ENCODE measurements at places on chromosomes 7 and 10. TPM values are rescaled to one million over a fixed set of nuclear protein-coding genes. Genes with fewer than 3 reads are reported as not detected.

- no peak for DNase-seq
Observed at GRCh38 chr7:101865031-101865430, 47.6 kb downstream of the CUX1 start.

DNA sequence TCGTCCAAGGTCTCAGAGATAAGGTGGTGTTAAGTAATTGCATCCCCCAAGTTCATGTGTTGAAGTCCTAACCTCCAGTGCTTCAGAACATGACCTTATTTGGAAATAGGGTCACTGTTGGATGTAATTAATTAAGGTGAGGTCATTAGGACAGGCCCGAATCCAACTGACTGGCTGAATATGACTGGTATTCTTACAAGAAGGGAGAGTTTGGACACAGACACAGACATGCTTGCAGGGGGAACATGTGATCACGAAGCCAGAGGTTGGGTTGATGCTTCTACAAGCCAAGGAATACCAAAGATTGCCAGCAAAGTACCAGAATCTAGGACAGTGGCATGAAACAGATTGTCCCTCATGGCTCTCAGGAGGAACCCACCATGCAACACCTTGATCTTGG is 173.5 kb upstream of the LYZL2 start:
- no peak for DNase-seq

GRCh38 chr7:128206747-128207500 is 34.2 kb upstream of the LEP start:
- no peak for DNase-seq

DNA sequence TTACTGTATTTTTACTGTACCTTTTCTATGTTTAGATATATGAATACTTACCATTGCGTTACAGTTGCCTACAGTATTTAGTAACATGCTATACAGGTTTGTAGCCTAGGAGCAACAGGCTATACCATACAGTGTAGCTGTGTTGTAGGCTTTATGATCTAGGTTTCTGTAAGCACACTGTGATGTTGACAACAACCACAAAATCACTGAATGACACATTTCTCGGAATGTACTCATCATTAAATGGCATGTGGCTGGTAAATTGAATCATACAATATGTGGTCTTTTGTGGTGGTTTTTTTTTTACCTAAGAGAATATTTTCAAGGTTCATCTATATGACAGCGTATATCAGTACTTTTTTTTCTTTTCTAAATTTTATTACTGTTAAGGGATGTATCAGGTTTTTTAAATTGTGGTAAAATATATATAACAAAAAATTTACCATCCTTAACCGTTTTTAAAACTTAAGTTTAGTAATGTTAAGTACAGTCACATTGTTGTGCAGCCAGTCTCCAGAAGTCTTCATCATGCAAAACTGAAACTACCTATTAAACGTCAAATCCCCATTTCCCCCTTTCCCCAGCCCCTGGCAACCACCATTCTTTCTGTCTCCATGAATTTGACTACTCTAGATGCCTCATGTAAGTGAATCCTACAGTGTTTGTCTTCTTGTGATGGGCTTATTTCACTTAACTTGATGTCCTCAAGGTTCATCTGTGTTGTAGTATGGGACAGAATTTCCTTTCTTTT is 21.5 kb downstream of the BTAF1 start:
- no peak for DNase-seq

DNA sequence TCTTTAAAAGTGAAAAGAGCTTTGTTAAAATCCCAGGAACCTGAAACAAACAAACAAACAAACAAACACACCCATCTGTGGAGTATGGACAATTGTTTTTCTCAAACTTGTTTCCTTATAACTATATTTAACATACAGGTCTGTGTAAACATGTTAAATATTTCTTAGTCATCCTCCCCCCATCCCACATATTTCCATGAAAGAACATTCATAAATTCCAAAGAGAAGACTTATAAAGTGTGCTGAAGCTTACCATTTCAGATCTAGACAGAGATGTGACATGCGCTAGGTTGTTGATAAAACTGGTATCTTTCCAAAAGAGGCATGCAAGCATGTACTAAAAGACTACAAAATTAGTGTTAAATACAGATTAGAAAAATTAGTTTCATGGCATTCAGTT is 6.5 kb downstream of the FKBP14 start:
- DNase-seq: no peak

DNA sequence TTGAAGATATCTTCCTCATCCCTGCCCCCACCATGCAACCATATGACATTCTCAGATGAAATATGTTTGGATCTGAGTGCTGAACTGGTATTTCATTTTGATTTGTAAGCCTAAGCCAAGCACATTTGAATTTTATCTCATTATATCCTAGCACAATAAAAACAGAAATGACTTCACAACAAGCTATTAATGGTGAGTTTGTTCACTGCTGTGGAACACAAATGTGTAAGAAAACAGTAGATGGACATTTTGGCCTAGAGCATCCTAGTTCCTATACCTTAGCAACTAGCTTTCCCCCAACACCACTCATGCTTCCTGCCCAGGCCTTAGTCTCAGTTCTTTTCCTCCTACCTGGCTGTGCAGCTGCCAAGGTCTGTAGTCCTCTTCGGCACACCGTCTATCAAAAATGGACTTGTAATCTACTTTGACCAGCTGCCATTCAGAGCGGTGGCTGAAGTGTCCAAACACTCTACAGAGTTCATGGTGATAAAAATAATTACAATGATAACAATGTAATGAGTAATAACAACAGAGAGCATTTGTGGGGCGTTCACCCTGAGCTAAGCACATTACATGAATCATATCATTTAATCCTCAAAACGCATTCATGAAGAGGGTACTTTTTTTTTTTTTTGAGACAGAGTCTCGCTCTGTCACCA is 491.9 kb downstream of the SORCS1 start:
- DNase-seq: no peak

- DNase-seq: no peak
Observed at GRCh38 chr10:22986771-22987542, 59.1 kb downstream of the ARMC3 start.

DNA sequence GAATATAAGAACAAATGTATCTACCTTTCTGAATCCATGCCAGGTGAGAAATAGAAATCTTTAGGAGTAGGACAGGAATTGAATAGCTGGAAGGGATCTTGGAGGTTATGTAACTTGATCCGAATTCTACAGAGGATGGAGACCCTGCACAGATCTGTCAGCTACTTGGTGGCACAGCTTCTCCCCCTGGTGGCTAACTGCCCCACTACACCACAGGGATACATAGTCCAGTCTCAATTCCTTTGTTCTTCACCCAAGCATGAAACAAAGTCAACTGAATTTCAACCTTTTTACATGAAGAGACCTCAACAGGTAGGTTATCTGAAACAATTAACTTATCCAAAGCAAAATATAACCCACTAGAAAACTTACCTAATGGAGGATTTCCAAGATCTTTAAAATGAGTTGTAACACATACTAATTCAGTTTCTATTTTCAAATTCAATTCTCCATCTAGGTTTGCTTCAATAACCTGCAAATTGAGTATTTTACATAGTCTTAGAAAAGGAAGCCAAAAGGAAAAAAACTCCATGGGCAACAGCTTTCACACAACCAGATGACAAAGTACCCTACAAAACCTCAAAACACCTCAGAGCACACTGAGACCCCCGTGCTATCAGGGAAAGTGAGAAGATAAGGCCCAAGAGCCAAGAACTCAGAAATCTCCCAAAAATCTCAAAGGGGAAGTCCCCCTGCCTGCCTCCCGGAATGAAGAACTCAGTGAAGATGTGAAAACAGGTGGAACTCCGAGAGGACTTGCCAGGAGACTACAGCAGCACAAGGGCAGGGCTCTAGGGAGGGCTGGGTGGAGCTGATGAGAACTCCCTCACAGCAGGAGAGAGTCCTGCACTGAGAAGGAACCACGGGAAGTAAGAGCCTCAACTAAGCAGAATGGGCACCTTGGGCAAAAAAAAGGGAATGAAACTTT is 10.3 kb downstream of the HUS1 start:
- no peak for DNase-seq

DNA sequence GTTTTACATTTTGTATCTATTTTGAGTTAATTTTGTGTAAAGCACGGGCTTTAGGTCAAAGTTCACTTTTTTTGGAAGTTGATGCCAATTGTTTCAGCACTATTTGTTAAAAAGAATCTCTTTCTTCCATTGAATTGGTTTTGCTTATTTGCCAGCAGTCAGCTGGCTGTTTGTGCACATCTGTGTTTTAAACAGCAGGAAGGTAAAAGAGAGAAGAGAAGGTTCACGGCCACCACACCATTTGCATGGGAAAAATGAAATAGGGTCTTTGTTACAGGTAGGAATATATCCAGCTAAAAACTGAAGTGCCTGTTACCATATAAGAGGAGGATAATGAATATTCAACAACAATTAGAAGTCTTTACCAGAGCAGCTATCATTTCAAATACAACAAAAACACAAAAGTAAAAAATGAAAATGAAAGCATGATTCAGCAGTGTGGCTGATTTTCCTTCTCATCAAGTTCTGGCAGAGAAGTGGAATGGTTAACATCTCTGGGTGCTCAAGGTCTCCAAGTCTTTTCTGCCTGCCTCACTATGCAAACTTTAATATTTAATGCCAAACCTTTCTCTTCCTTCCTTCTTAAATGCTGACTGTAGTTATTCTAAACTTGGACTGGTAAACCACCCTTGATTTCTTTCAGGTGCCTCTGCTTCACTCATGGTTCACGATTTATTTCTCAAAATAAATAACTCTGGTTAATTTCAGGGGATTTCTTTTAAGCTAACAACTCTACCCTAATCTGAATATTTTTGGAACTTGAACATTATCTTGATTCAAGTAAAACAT is 841.5 kb downstream of the GRM8 start:
- DNase-seq: no peak

DNA sequence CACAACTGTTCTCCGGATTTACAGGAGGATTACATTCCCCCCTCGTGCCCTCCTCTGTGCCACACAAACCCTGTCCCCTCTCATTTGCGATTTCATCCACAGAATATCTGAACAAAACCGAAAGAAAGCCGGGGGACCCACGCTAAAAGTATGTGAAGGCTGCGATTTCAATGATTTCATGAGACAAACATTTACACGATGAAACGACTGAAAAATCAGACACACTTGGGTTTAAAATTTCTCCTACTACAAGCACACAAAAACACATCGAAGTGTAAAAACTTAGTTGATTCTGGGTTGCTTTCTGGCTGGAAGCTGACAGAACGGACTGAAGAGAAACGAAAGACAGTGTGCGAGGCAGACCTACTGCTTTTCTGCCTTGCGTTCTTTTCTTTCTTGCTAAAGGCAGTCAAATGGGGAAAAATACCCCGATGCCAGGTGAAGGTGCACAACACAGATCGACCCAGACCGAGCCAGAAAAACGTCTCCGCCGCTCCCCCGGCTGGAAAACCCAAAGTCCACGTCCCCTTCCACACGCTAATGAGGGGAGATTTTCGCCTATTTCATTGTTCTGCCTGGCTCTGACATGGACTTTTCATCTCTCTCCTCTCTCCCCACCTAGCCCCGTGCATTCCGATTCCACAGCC is 1.2 kb downstream of the HIPK2 start:
- DNase-seq: no peak

GRCh38 chr7:3057066-3057420 is 13.4 kb upstream of the CARD11 start:
- no peak for DNase-seq

- no peak for DNase-seq
Observed at GRCh38 chr10:76632767-76633051, 1004.9 kb downstream of the KCNMA1 start.

DNA sequence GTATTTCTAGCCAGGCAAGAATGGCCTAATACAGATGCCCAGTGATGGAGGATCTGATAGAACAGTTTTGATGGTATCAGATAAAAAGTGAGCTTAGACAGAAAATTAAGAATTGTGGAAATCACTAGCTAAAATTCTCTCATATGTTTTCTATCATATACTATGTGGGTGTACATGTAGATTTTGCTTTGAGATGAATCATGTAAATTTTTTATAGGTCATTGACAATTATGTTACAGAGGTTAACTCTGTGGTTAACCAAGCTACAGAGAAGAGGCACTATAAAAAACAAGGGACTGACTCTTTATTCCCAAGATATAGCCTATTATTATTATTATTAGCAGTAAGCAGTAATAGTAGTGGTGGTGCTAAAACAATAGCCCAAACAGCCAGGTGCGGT is 156.5 kb downstream of the ITGA8 start:
- no peak for DNase-seq

DNA sequence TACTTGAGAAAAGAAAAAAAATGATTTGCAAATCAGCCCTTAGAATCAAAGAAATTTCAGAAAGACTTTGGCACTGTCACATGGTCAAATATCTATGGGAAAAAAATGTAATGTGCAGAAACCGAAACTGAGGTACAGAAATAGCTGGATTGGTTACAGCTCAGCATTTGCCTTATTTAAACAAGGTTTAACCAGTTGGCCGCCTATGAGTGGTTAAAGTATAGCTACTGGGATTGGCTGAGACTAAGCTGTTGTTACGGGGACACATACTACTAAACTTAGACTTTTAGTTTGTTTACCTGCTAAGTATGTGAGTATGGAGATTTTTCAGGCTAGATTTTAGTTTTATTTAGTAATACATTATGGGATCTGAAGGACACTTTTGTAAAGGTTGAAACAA is 38.6 kb downstream of the SFTPD start:
- no peak for DNase-seq

DNA sequence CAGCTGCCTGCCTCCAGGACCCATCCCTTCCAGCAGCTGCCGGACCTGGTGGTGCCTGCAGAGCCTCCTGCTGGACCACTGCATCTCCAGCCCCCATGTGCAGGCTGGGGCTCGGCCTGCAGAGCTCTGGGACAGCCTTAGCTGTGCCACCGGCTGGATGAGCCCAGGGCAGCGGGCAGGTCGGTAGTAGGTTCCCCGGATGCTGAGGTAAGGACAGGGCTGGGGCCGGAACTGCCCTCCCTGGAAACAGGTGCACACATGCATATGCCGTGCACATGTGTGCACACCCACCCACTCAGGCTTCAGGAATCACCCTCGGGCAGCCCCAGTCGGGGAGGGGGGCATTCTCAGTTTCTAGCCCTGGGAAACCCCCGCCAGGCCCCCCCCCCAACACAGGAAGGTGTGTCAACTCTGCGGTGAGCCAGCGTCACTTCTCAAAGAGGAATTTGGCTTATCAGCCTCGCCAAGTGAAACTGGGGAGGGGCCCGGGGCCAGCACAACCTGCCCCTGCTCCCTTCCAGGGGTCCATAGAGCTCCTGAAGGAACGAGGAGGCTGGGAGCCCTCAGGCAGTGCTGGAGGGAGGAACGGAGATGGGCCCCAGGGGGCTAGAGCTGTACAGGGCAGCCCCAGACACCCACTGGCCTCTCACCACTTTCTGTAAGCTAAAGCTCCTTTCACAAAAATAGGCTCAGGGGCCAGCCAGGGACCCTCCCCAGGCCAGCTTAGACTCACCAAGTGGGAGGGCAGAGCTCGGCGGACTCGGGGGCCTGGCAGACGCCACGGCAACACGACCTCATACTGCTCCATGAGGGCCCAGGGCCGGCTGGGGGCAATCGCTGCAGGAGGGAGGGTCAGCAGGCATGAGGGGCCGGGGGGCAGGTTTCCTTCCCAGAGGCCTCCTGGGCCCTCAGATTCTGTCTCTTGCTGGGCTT is 1.7 kb downstream of the ADAM8 start:
- DNase-seq: no peak

DNA sequence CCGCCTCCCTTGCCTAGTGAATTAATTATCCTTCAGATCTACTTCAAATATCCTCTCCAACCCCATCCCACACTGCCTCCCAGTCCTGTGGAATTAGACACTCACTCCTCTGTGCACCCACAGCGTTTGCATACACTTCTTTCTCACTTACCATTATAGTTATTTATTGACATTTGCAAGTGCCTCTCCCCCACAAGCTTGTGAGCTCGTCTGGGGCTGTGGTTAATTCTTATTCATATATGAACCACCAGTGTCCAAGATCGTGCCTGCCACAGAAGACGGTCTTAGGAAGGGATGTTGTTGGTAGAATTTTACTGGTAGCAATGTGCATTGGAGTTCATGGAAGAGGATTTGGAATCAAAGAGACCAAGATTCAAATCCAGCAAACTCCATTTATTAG is 68.1 kb upstream of the AOAH start:
- no peak for DNase-seq

CFAP58 gene
- total RNA-seq: 0.49 TPM

Data from vagina (tissue), 2 donors.